Cardiac muscle cell (in vitro differentiated cells and primary cell): ENCODE measurements at places on chromosomes 3 and 15. TPM values are rescaled to one million over a fixed set of nuclear protein-coding genes. Genes with fewer than 3 reads are reported as not detected.

Gene ADPRH
- 2.7 and 3.6 TPM in 2 replicates for total RNA-seq

Gene GRM2
- total RNA-seq, result 0.56 and 0.69 TPM in 2 replicates

Gene SPINT1
- total RNA-seq, result 4.0 and 9.5 TPM in 2 replicates

Gene CELF6
- total RNA-seq, result 1.3 and 2.5 TPM in 2 replicates

Gene GLDN
- total RNA-seq, result 0.07 and 0.92 TPM in 2 replicates

Gene THBS1
- total RNA-seq, result 55.2 and 70.2 TPM in 2 replicates

Gene SUSD5
- 4.3 and 7.1 TPM in 2 replicates for total RNA-seq

Gene C15orf39
- 28.9 and 35.1 TPM in 2 replicates for total RNA-seq

Gene KIF23
- total RNA-seq, result 11.2 and 58.9 TPM in 2 replicates

DNA sequence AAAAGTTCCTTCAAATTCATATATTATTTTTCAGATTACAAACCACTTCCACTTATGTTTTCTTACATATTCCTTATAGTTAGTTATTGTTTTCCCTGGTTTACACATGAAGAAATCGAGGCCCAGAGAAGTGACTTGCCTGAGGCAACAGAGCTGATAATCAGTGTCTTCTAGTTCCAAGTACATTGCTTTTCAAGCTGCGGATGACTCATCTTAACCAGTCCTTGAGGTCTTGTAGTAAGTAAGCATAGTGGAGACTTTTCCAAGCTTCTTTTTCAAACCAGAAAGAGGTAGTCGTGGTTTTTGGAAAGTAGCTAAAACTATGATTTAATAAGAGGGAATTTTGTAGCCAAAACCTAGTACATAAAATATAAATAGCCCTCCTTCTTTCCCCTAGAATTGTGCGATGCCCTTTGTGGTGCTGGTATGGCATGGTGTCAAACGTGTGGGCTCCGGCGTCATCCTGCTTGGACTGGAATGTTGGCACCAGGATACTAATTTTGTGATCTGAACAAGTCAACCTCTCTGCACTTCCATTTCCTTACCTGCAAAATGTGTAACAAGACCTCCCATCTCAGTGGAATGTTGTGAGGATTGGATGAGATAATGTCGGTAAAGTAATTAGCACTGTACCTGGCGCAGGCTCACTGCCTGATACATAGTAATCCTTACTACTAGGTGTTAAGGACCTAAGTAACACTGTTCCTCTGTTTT lies 19.0 kb upstream of the DLG1 start:
- no peak overlapping the region for H3K27ac ChIP-seq
- no peaks in the 10 kb centered on the region for H3K36me3 ChIP-seq
- no peak for DNase-seq
- H3K27me3 ChIP-seq, result no peaks in the 10 kb centered on the region
- H3K4me1 ChIP-seq, result no peaks in the 10 kb centered on the region

DNA sequence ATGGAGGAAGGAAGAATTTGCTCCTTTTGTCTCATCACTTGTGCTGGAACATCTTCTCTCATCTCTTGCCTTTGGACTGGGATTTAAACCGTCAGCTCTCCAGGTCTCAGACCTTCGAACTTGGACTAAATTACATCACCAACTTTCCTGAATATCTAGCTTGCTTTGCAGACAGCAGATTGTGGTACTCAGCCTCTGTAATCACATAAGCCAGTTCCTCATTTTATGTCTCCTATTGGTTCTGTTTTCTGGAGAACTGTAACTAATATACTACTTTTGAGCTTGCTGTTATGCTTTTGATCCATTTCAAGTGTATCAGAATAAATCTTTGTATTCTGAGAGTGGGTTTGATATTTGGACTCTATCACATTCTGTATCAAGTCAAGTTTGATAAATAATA lies 164.3 kb upstream of the VEPH1 start:
- H3K27ac ChIP-seq, result no peak overlapping the region
- H3K36me3 ChIP-seq, result no peaks in the 10 kb centered on the region
- H3K4me3 ChIP-seq, result no peak overlapping the region

DNA sequence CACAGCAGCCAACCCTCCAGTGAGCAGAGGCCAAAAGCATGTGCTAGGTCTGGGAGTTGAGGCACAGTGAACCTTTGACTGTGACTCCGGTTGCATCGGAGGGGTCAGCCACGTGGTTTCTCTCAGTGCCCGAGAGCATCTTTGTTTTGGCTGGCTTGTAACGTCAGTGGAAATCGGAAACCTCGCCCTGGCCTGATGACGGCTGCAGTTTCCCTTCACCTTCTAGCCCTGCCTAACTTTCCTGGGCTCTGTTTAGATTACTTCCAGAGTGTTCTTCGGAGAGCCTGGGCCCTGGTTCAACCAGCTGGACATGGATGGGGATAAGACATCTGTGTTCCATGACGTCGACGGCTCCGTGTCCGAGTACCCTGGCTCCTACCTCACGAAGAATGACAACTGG lies 56.6 kb downstream of the MESD start:
- no peaks in the 10 kb centered on the region for H3K27me3 ChIP-seq
- no peaks in the 10 kb centered on the region for H3K36me3 ChIP-seq
- DNase-seq, result peak; percentile 61
- H3K27ac ChIP-seq, result no peak overlapping the region

- H3K36me3 ChIP-seq, result no peaks in the 10 kb centered on the region
- H3K27me3 ChIP-seq, result no peaks in the 10 kb centered on the region
- no peak overlapping the region for H3K4me3 ChIP-seq
- no peak for DNase-seq
- H3K27ac ChIP-seq, result no peak overlapping the region
- no peaks in the 10 kb centered on the region for H3K4me1 ChIP-seq
These were observed 236.2 kb upstream of the THBS1 start for GRCh38 chr15:39344662-39345141.

- no peak overlapping the region for H3K4me3 ChIP-seq
- no peaks in the 10 kb centered on the region for H3K4me1 ChIP-seq
- H3K36me3 ChIP-seq, result no peaks in the 10 kb centered on the region
- no peaks in the 10 kb centered on the region for H3K27me3 ChIP-seq
These were observed 369.4 kb upstream of the SLCO3A1 start for GRCh38 chr15:91484141-91484540.

GRCh38 chr3:183637106-183637486 lies 1.7 kb downstream of the KLHL24 start:
- peaks cover 20% of the 10 kb centered on the region for H3K4me1 ChIP-seq
- no peak for DNase-seq
- no peaks in the 10 kb centered on the region for H3K36me3 ChIP-seq
- peak overlapping the region; percentile 98 for H3K27ac ChIP-seq

GRCh38 chr15:41927536-41927935 lies 33.7 kb upstream of the SPTBN5 start:
- no peak overlapping the region for H3K4me3 ChIP-seq
- H3K36me3 ChIP-seq, result no peaks in the 10 kb centered on the region
- no peak for DNase-seq
- H3K27me3 ChIP-seq, result no peaks in the 10 kb centered on the region
- H3K27ac ChIP-seq, result no peak overlapping the region

- H3K4me3 ChIP-seq, result no peak overlapping the region
- peaks cover 42% of the 10 kb centered on the region for H3K4me1 ChIP-seq
- peak; percentile 92 for DNase-seq
- no peaks in the 10 kb centered on the region for H3K27me3 ChIP-seq
- no peak overlapping the region for H3K27ac ChIP-seq
These were observed 21.9 kb downstream of the HCN4 start for GRCh38 chr15:73346735-73347312.
